Activated T-helper 1 cell treated with anti-CD3 and anti-CD28 coated beads, Interleukin-12 subunit alpha, Interleukin-12 subunit beta, Interleukin-2, Interleukin-4 antibody, amounts not matched to agents 30 ng/mL and 10 ng/mL and 1 ng/mL, durations not matched to agents 14 hours and 24 hours and 36 hours (primary cell): ENCODE measurements at places on chromosomes 5 and 9. TPM values are rescaled to one million over a fixed set of nuclear protein-coding genes. Genes with fewer than 3 reads are reported as not detected.

DNA sequence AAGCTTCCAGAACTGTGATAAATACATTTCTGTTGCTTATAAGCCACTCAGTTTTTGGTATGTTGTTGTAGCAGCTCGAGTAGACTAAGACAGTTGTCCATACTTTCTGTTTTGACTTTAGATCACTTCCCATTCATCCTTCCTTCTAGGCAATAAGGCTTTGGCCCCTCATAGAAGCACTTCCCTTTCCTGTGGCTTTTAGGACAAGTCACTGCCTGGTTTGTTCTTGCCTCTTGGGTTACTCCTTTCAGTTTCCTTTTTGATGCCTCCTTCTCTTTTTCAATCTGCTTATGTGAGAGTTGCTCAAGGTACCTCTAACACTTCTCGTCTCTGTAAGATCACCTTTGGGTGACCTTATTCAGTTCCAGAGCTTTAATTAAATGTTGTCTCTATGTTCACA lies 72.4 kb upstream of the NTRK2 start:
- peaks cover 8% of the 10 kb centered on the region for H3K4me1 ChIP-seq
- H3K4me3 ChIP-seq, result no peak overlapping the region
- no peaks in the 10 kb centered on the region for H3K36me3 ChIP-seq
- no peak overlapping the region for H3K27ac ChIP-seq
- no peaks in the 10 kb centered on the region for H3K27me3 ChIP-seq

DNA sequence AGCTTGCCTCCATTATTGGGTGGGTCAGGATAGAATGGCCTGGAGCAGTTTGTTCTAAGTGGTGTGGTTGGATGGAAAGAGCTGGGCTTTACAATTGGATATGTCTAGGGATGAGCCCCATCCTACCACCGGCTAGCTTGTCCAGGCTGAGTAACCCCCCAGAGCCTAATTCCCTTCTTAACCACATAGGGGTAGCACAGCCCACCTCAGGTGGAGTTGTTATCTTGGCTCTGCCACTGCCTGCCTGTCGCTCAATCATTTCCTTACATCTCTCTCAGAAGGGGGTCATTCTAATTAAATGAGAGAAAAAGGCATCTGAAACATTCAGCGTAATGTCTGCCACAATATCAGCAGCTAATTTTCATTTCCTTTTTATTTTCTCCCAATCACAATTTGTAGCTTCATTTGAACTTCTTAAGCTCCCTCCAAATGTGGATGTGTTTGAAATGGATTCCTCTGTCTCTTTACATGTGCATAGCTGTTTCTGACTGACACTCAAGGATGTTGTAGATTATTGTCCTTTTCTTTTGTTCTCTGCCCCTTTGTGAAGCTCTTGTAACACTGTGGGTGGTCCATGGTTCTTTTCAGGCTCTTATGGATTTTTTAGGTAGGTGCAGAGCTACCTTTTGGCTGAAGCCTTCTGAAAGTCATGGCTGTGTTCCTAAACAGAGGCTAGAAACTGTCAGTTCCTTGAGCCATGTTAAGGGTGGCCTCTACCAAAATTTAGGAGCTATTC lies 383.1 kb upstream of the KLF4 start:
- no peak overlapping the region for H3K27ac ChIP-seq
- H3K4me1 ChIP-seq, result no peaks in the 10 kb centered on the region
- H3K4me3 ChIP-seq, result no peak overlapping the region
- no peaks in the 10 kb centered on the region for H3K27me3 ChIP-seq

- H3K4me3 ChIP-seq, result no peak overlapping the region
- no peak overlapping the region for H3K27ac ChIP-seq
- DNase-seq, result no peak
These were observed 94.4 kb downstream of the SIL1 start for GRCh38 chr5:139103762-139104161.

- H3K36me3 ChIP-seq, result no peaks in the 10 kb centered on the region
- peaks cover 56% of the 10 kb centered on the region for H3K27me3 ChIP-seq
- DNase-seq, result no peak
- H3K27ac ChIP-seq, result peak overlapping the region; percentile 53
- no peak overlapping the region for H3K4me3 ChIP-seq
These were observed 3.1 kb downstream of the IRX4 start for GRCh38 chr5:1879292-1880263.

ARL14EPL gene
- not detected in 2 replicates for total RNA-seq

NEURL1B gene
- total RNA-seq, result 0.05 and 0.12 TPM in 2 replicates
